ENCODE measurements at places on chromosomes 4 and X.

GRCh38 chrX:14903891-14904290, 30.7 kb downstream of the MOSPD2 start:
- no peak for DNase-seq

DNA sequence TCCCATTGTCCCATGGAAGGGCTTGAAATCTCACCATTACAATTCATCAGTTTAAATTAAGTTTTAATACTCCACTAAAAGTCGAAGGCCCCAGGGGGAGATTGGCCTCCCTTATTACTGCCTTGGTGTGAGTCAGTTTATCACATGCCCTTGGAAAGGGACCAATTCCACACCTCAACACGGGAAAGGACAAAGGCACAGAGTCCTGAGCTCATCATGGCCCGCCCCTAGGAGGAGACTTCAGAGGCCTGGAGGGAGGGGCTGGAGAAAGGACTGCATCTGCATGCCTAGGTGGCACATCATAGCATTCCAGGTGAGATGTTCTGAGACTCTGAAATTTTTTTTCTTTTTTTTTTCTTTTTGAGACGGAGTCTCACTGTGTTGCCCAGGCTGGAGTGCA, 2.8 kb upstream of the SEL1L3 start:
- no peak for DNase-seq

- no peak for DNase-seq
Measured at GRCh38 chr4:165204462-165204830, 2.9 kb upstream of the KLHL2 start.

GRCh38 chr4:38805530-38806145, 1.0 kb upstream of the TLR1 start:
- no peak for DNase-seq

GRCh38 chr4:112296949-112297880, at the start of gene ALPK1:
ALPK1 (plus strand) TSS chr4:112297369.
- DNase-seq: peak; percentile 90

GRCh38 chr4:120491481-120491880, 424.8 kb upstream of the MAD2L1 start:
- no peak for DNase-seq

DNA sequence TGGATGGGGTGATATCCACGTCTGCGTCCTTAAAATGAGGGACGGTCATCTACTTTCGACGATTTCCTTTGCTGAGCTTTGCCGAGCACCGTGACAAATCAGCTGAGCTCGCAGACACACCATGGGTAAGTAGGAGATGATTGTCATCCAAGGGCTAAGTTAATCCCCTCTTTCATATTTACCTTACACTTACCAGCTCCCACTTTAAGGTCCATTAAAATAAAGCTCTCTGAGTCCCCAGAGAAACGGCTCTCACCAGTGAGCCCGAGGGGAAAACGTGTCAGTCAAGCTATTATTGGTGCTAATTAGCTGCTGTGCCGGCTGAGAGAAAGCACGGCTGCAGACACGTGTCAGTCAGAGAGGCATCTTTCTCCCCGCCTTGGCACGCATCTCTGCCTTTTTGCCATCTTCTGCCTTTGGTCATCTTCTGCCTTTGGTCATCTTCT, 72.2 kb downstream of the CRLF2 start:
- no peak for DNase-seq
